ENCODE measurements at places on chromosomes 1 and 21.

GRCh38 chr21:44548922-44549321, 2.4 kb downstream of the KRTAP10-2 start:
- DNase-seq: no peak

- no peak for DNase-seq
Observed at GRCh38 chr1:71312545-71312944, 231.7 kb upstream of the ZRANB2 start.

GRCh38 chr1:156122519-156123355, 8.2 kb downstream of the LMNA start:
- no peak for DNase-seq

GRCh38 chr1:40391688-40392145, 18.2 kb downstream of the SMAP2 start:
- DNase-seq: no peak

GRCh38 chr1:6412896-6413295, 6.8 kb downstream of the HES2 start:
- DNase-seq: no peak

All from stimulated activated CD4-positive, alpha-beta T cell treated with anti-CD3 and anti-CD28 coated beads, TNF-alpha, amount 100 ng/mL, for 1 hour (primary cell).